ENCODE measurements at places on chromosomes 4 and X.

DNA sequence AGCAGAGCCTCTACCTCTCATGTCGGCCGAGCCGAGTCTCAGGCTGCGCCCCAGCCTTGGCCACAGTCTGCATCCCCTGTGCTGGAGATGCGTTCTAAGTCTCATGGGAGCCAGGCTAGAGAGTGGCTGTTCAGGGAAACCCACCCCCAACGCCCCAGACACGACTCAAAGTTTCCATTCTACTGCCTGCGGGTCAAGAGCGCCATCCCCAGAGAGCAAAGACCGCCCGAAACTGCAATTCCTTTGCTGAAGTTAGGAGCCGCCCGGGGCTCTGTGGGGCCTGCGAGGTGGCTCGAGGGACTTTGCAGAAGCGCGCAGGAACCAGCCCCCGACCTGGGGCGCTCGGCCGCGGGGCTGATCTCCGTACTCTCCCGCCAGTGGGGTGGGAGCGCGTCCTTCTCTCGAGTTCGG lies 10.0 kb upstream of the ELF4 start:
- no peak for DNase-seq

- DNase-seq: no peak
Observed at GRCh38 chr4:166501941-166502382, 628.9 kb downstream of the TLL1 start.

DNA sequence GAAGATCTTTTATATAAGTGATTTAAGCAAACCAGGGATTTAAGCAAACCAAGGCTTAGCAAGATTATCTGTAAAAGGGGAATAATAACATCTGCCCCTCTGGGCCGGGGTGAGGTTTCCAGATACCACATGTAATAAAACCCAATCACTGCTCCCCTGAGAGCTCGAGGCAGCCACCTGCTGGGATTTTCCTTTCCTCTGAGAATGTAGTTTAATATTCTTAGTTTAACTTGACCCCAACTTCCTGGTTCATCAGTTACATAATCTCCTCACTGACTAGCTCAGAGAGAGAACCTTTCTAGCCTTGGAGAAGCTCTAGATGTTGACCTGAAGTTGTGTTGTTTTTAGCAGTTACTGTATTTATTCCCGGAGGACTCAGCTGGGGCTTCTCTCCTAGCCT lies 322.4 kb downstream of the ARHGAP10 start:
- no peak for DNase-seq

GRCh38 chr4:169070071-169070894 lies 60.2 kb upstream of the CBR4 start:
- no peak for DNase-seq

DNA sequence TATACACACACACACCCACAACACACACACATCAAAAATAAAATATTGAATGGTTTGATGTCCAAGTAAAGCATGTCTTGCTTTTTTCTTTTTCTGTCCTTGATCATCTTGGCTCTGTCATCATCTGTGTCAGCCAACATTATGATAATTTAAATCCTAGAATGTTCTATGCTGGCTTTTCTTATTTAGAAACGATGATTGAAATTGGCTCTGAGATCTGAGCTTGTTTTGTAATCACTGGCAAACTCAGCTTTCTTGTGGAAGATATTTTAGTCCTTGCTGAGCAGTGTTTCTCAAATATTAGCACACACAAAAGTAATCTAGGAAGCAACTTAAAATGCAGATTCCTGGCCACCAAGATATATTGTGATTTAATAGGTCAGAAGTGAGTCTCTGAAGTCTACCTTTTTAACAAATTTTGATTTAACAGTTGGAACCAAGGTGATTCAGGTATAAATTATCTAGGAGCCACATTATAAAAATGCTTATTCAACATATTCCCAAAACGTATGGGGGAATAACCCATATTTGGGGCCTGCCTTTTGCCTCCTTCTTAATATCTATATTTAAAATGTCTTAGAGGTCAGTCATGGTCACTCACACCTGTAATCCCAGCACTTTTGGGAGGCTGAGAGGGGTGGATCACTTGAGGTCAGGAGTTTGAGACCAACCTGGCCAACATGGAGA lies 24.0 kb upstream of the DSPP start:
- no peak for DNase-seq

DNA sequence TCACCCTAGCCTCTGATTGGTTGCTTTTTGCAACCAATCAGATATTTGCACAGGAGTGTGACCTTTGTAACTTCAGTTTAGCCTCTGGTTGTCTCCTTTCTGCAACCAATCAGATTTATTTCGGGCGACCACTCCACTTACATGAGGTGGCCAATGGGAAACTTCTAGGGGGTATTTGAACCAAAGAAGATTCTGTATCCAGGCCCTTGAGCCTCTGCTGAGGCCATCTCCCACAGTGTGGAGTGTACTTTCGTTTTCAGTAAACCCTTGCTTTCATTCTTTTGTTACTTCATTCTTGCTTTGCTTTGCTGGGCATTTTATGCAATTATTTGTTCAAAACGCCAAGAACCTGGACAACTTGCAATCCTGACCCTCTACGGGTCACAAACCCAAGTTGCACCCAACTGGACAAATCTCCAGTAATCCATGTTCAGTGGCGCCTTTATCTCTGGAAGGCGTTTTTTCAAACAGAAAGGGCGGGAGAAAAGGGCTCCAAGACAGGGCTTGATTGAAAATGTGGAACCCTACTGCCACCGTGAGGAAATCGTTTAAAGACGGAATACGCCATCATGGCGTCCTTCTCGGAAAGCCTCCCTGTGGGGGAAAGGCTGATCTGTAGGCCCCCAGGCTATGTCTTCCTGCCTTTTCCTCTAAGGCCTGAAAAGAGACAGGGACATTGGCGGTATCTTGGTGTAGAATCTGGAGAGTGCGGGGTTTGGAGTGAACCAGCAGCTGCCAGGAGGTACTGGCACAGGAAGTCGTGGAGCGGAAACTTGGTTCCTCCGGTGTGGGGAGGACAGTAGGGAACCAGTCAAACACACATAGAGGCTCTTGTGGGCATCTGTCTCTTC lies 184.6 kb downstream of the OR13H1 start:
- no peak for DNase-seq

GRCh38 chrX:39002466-39002865 lies 201.2 kb downstream of the MID1IP1 start:
- DNase-seq: no peak

DNA sequence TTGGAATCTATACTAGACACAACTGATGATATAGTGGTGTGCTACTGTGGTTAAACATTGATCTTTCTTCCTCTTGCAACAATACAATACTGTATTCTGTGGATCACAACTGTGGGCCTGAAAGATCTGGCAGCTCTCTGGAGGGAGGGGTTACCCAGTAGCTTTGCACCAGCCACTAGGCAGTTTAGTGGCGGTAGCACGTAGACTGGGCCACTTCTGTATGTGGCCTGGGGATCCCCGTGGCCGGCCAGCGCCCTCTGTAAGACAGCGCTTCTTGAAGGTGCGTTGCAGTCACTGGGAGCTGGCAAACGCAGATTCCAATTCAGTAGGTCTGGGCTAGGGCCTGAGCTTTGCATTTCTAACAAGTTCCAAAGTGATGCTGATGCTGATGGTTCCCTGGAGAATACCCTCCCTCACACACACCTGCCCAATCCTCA lies 168.6 kb downstream of the MGST2 start:
- no peak for DNase-seq

DNA sequence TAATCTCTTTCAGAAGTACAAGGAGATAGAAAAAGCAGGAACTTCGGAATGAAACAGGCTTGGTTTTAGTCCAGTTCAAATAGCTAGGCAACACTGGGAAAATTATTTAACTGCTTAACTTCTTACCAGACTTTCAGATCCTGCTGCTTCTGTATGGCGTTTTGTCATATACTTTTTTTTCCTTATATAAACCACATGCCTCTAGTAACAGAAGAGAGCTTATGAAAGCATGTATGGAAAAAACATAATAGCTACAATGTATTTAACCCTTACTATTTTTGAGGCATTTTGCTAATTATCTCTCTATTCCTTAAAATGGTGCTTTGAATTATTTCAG lies 439.6 kb downstream of the INPP4B start:
- no peak for DNase-seq

- DNase-seq: no peak
Observed at GRCh38 chr4:60452266-60452665, 747.9 kb upstream of the ADGRL3 start.

- DNase-seq: no peak
Observed at GRCh38 chr4:183332447-183332846, 10.2 kb upstream of the CLDN24 start.

GRCh38 chr4:173212379-173212778 lies 43.8 kb downstream of the GALNT7 start:
- no peak for DNase-seq

DNA sequence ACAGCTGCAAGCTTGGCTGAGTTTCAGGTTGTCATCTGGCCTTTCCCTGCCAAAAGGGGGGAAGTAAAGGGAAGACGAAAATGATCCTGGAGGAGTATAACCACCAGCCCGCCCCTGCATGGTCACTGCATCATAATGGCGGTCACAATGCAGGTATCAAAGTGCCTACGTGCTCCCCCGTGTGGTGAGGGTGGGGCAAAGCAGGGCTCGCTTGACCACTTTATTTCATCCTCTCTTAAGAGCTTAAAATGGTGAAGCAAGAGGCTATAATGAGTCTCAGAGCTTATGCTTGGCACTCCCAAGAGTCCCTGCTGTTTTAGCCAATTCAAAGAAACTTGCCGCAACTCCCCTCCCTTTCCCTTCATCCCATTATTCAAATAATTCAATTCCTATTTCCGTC lies 105.6 kb downstream of the APOOL start:
- DNase-seq: no peak

GRCh38 chr4:79083406-79084010 lies 144.3 kb upstream of the PAQR3 start:
- DNase-seq: no peak

- DNase-seq: no peak
Observed at GRCh38 chrX:113790987-113791386, 792.9 kb upstream of the HTR2C start.

GRCh38 chr4:177778623-177779022 lies 336.4 kb upstream of the AGA start:
- DNase-seq: no peak

GRCh38 chr4:1628892-1629698 lies 55.0 kb downstream of the FAM53A start:
- peak; percentile 27 for DNase-seq

- no peak for DNase-seq
Observed at GRCh38 chr4:107570952-107571351, 149.1 kb downstream of the PAPSS1 start.

- no peak for DNase-seq
Observed at GRCh38 chr4:40990236-40990898, 224.0 kb downstream of the APBB2 start.

- DNase-seq: no peak
Observed at GRCh38 chr4:152983221-152983620, 47.1 kb downstream of the FHDC1 start.

DNA sequence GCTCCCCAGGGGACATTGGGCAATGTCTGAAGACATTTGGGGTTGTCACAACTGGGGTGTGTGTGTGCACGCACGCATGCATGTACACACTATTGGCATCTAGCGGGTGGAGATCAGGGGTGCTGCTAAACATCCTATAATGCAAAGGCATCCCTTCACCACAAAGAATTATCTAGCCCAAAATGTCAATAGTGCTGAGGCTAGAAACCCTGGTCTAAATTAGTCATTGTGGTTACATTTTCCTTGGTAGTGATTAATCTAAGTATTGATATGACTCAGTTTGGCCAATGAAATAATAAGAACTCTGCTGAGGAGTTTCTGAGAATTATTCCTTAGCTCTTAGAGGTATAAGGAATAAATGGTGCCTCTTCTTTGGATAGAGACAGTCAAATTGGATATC lies 200.2 kb downstream of the CLCN4 start:
- DNase-seq: no peak

DNA sequence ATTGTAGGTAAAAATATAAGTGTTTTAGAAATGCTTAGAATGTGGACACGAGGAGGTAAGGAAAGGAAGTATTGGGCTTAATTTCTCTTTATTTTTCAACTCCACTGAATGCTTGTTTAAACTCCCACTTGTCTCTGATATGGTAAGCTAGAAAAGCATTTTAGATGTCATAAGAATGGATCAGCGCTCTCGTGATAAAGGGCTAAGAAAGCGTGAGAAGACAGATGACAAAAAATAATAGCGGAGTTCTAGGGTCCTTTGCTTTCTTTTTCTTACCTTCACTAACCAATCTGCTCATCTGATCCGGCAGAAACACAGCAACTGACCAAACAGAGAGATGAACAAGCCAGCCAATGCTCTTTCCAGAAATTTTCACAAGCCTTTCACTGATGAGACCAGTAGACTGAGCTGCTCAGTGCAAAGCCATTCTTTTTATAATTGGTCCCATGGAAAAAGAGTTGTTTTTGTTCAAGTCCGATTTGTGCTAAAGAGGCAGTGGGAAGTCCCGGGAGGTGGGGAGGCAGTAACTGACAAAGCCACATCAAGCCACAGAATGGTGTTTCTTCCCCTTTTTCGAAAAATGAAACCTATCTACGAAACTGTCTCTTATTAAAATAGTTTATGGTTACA lies at the start of gene TASL:
TASL (minus strand) TSS at position 405 of the 630 bp plus-strand sequence. CDS start 17,411 bp downstream, outside the sequence.
- DNase-seq: no peak

DNA sequence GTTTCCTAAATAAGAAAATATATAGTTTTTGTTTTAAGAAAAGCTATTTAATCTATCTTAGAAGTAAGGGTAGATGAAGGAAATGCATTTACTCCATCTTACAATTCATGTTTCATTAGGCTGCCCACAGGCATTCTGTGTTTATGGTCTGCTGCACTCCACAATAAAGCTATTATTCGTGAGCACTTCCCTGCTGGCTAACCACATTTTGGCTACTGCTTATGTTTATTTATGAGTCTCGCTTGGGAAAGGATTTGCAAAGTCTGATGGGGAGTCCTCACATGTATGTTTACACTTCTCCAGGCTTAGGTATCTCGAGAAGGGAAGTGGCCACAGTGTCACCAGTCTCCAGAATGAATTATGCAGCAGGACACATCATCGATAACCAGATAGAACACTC lies 260.8 kb upstream of the VCX start:
- DNase-seq: no peak

GRCh38 chr4:8771258-8771590 lies 100.4 kb downstream of the HMX1 start:
- DNase-seq: no peak

DNA sequence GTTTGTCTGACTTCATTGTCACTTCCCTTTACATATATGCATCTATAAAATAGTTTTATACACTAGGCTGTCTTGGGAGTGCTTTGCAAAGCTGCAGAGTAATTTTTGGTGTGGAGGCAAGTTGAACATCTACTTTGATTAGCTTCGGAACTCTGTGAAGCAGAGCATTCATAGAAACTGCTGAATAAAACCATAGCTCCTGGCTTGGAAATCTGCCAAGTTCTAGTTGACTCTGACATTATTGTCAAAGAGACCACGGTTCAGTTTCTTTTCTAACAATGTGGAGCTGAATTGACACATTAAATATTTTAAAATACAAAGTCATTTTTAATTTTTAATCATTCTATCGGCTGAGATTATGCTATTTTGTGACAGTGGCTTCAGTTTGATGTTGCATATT lies 335.0 kb downstream of the BMPR1B start:
- DNase-seq: no peak

- no peak for DNase-seq
Observed at GRCh38 chrX:131985526-131986049, 37.5 kb upstream of the STK26 start.

DNA sequence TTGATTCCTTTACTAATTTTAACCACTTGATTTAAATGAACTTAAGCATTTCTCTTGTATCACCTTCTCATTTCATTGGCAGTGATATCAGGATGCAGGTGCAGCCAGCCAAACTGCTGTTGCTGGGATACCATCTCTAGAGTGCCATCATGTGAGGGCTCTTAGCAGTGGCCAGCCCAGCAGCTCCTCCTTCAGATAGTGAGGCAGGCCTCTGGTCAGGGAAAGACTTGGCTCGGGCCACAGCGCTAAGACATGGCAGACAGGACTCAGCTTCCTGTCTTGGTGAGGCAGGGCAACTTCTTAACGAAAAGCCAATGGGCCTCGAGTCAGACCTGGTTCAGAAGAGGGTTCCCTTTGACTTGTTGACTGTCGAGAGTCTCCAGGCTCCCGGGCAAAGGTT lies 50.0 kb downstream of the NOP14 start:
- DNase-seq: no peak

All from stimulated activated CD8-positive, alpha-beta memory T cell treated with anti-CD3 and anti-CD28 coated beads, Interleukin-4, amount 100 ng/mL, for 4 hours (primary cell).